ENCODE measurements at places on chromosomes 16 and 17.

GRCh38 chr17:65018610-65019316 lies 37.8 kb downstream of the GNA13 start:
- DNase-seq: no peak

GRCh38 chr16:24347556-24347955 lies 91.4 kb downstream of the CACNG3 start:
- DNase-seq: no peak

DNA sequence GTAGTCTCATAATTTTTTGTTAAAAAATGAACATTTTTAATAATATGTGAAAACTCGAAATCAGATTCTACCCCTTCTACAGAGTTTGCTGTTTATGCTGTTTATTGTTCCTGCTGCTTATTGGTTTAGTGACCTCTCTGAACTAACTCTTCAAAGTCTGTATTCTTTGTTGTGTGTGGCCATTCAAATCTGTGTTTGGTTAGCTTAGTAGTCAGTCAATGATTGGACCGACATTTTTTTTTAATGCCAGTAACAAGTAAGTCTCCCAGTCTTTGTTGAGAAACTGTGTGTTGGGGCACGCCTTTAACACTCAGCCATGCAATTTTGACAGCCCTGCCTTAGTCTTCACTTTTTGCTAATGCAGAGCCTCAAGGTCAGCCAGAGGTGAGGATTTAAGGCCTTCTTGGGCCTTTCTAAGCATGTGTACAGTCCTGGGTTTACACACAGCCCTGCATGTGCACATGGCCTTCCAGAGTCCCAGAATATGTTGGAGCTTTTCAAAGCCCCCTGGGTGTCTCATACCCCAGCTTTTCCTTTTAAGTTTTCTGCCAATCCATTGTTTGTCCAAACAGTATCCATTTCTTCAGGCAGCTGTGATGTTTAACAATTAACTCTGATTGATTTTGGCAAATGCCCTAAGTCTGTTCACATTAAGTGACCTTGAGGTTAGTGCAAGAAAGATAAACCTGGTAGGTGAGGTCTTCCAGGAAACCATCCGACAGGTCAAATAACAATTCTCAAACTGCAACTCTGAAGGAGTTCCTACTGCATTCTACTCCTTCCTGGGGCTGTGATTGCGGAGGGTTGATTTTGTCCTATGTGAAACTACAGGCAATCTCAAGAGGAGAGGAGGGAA lies 389.3 kb downstream of the PMP22 start:
- no peak for DNase-seq

GRCh38 chr17:47857551-47858455 lies 6.8 kb upstream of the SP6 start:
- DNase-seq: no peak

GRCh38 chr16:68375801-68376536 lies 65.2 kb downstream of the PRMT7 start:
- no peak for DNase-seq

DNA sequence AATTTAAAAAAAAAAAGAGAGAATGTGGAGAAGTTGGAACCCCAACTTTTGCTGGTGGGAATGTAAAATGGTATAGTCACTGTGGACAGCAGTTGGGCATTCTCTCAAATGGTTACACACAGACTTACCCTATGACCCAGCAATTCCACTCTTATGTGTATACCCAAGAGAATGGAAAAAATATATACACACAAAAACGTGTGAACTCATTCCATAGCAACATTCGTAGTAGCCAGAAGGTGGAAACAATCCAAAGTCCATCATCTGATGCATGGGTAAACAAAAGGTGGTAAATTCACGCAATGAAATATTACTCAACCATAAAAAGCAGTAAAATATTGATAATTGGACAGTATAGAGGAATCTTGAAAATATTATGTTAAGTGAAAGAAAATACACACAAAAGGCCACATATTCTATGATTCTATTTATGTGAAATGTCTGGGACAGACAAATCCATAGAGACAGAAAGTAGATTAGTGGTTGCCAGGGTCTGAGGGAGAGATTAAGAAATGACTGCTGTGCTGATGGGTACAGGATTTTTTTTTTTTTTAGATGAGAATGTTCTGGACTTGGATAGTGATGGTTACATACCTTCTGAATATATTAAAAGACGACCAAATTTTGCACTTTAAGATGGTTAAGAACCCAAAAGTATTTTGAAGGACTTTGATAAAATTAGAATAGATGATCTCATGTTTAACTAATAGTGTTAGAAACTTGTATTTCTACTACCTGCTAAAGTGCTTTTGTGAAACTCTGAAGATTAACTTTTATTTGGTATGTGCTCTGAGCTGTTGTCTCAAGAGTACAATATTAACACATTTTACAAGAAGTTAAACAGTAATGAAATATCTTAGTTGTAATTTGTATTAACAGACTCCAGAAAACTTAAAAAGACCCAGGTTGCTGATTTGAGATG lies 60.9 kb downstream of the MRTFB start:
- no peak for DNase-seq

DNA sequence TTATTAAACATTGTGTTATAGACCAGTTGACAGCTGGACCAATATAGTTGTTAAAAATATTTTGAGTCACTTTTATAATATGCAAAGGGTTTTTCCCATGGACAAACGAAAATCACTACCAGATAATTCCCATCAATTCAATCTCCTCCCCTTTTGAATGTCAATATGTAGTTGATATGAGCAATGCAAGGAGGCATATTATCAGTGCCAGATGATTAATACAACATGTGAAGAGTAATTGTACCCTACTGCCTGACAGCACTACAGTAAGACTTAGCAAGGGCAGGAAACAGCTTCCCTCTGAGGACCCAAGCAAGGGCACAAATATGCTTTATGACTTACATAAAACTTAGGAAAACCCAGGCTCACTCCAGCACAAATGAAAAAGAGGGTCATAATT lies 17.3 kb downstream of the KANSL1 start:
- DNase-seq: no peak

- DNase-seq: no peak
These were observed 12.8 kb upstream of the PCTP start for GRCh38 chr17:55737976-55738501.

GRCh38 chr17:73007407-73007806 lies 85.1 kb downstream of the SLC39A11 start:
- DNase-seq: no peak

GRCh38 chr16:21277927-21278706 lies at the start of gene CRYM:
Gene CRYM, minus strand, starts transcription at chr16:21278290. Its CDS starts 39 bp downstream, at chr16:21278251.
- peak; percentile 55 for DNase-seq

DNA sequence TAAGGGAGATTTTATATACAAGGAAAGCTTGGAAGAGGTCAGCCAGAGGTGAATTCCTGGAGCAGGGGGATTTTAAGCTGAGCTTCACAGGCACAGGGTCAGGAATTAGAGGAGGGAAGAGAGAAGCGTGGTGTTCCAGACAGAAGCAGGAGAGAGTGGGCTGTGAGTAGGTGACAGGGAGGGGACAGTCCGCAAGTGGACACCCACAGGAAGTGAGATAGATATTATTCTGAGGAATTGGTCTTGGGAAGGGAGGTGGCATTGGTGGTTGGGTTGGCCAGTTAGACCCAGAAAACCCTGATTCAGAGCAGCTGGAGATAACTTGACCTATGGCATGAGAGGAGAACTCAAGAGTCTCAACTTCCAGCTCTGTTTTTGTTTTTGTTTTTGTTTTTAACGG lies 14.7 kb downstream of the PHB1 start:
- no peak for DNase-seq

- DNase-seq: no peak
These were observed 12.1 kb upstream of the RCVRN start for GRCh38 chr17:9917131-9917530.

DNA sequence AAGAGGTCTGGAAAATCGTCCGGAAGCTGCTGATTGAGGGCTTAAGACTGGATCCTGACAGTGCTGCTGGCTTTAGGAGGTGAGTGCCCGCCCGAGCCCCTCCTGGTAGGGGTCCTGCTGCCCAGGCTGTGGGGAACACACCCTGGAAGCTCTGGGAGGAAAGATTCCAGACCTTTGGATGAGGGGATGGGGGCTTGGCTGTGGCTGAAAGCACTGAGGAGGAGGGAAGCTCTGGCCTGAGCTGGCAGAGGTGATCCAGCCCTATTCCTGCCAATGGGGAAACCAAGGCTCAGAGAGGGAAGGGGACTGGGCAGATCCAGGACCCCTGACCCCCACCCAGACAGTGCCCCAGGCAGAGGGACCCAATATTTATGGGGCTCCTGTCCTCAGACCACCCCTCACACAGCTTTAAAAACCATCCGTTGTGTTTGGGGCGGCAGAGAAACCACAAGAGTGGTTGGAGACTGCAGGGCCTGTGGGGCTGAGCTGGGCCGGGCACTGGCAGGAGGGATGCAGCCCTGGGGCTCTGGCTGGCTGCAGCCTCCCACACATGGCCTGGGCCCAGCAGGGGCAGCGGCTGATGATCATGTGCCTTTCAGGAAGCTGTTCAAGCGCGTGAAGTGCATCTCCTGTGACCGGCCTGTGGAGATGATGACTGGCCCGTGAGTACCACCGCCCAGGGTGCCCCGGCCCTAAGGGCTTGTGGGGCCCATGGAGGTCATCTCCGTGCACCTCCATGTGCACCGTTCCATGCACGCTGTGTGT lies 22.8 kb downstream of the UBALD1 start:
- no peak for DNase-seq

- no peak for DNase-seq
These were observed 92.6 kb downstream of the DNAH17 start for GRCh38 chr17:78484271-78485246.

- DNase-seq: peak; percentile 65
These were observed 9.0 kb downstream of the TMEM98 start for GRCh38 chr17:32936894-32937500.

DNA sequence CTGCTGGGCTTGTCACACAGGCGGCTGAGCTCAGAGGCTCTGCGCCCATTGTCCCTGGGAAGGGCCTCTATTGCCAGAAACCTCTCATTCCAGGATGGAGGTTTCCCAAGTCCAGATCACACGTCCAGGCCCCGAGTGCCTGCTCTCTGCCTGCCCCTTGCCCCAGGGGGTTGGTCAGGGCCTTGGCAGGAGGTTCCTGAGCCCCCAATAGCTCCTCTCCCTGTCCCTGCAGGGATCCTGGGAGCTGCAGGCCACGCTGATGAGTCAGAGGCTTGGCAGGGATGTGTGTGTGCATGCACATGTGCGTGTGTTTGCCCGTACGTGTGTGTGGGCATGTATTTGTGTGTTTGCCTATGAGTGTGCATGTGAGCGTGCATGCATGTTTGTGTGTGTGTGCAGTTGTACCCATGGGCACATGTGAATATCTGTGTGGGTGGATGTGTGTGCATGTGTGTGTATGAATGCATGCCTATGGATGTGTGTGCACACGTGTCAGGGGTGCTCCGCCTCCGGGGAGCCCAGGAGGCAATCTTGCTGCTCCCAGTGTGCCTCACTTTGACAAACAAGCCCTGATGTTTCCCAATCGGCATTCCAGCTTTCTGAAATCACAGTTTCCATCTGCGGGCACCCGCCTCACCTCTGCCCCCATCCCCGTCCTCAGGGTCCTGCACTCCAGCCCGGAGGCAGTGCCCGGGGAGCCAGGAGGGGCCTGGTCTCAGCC lies 98.4 kb upstream of the GSE1 start:
- peak; percentile 80 for DNase-seq

DNA sequence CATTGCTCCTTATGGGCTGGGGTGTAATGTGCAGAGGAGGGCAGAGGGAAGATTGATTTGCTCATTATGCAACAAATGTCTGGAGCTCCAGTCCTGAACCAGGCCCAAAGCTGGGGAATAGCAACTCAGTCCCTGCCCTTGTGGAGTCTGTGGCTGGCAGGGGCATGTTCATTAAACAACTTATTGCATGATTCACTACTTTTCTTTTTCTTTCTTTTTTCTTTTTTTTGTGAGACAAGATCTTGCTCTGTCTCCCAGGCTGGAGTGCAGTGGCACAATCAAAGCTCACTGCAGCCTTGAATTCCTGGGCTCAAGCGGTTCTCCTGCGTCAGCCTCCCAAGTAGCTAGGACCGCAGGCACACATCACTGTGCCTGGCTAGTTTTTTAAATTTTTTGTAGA lies 23.1 kb downstream of the MSI2 start:
- DNase-seq: no peak

GRCh38 chr16:12426122-12426521 lies 377.6 kb downstream of the CPPED1 start:
- no peak for DNase-seq

DNA sequence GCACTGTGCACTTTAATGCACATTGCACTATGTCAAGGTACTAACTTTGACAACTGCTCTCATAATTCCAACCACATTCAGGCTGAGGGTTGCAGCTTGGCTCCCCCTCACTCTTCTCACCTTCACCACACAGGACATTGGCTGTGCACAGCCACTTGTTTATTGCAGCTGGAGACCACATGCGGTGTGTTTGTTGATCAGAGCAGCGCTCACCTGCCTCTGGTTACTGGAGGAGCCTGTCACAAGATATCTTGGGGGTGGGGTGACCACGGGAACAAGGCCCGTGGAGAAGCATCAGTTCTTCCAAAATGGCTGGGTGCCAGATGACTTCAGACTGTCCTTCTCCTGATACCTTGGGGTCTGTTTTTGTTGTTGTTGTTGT lies 10.6 kb upstream of the CCL5 start:
- DNase-seq: no peak

GRCh38 chr16:53736297-53736696 lies 32.3 kb downstream of the FTO start:
- no peak for DNase-seq

DNA sequence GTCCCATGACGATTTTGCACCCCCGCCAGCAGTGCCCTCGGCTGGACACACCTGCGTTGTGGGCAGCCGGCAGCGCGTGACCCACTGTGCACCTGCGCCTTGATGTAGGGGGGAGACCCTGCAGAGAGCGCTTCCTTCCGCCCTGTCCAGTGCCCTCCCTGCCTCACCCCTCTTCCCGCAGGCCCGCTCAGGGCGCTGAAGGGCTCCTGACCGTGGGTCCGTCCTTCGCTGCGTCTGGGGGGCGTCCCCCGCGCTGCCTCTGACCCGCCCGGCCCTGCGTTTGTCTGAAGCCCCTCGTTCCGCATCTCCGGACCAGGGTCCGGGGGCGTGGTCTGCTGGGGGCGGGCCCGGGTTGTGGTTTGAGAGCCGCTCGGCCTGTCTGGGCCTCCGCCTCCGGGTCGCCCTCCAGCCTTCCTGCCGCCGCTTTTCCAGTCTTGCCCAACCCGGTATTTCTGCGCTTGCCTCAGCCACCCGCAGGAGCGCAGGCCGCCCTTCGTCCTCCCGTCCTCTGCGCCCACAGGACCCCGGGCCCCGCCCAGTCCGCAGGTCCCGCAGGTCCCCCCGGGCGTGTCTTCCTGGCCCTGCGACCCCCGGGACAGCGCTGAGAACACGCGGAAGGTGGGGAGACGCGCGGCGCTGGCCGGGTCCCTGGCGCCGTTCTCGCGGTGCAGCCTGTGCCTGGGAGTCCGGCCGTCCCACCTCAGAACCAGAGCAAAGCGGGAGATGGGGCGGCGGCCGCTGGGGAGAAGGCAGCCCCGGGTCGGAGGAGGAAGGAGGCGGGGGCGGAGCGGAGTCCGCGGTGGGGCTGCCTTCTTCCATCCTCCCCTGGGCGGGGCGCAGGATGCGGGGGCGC lies 4.0 kb upstream of the IL17C start:
- no peak for DNase-seq

- DNase-seq: no peak
These were observed 15.1 kb upstream of the CD300LD start for GRCh38 chr17:74607221-74607620.

GRCh38 chr16:87993901-87994300 lies 42.7 kb downstream of the BANP start:
- no peak for DNase-seq

- no peak for DNase-seq
These were observed 25.0 kb downstream of the FBXL20 start for GRCh38 chr17:39376434-39376833.
